ENCODE measurements at places on chromosomes 16 and 17. TPM values are rescaled to one million over a fixed set of nuclear protein-coding genes. Genes with fewer than 3 reads are reported as not detected.

DNA sequence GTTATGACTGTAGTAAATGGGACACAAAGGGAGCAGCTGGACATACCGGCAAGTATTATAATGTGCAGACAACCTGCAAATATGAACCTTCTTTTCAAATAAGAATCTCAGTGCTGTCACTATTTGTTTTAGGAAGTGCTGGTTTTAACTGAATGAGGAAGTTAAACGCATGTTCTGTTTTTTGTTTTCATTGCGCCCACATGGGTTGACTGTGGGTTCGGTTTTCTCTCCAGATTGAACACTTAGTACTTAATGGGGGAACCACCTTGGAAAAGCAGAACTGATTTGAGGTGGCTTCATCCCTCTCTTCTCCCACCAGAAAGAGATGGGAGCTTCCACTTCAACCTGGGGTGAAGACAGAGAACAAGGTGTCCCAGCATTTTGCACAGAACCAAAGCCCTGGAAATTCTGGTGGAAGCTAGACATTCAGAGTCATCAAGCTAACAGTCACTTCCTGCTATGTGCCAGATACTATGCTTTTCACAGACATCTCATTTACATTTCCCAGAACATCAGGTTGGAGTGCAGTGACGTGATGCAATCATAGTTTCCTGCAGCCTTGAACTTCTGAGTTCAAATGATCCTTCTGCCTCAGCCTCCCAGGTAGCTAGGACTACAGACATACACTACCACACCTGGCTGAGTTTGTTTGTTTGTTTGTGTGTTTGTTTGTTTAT is 149.8 kb downstream of the CDH13 start:
- no peaks in the 10 kb centered on the region for H3K27me3 ChIP-seq
- H3K36me3 ChIP-seq, result no peaks in the 10 kb centered on the region
- no peak overlapping the region for H3K27ac ChIP-seq
- H3K4me3 ChIP-seq, result no peak overlapping the region
- H3K4me1 ChIP-seq, result peaks cover 8% of the 10 kb centered on the region

Gene SLC6A2
- total RNA-seq, result not detected

Gene SNRNP25
- total RNA-seq, result 41.8 TPM

DNA sequence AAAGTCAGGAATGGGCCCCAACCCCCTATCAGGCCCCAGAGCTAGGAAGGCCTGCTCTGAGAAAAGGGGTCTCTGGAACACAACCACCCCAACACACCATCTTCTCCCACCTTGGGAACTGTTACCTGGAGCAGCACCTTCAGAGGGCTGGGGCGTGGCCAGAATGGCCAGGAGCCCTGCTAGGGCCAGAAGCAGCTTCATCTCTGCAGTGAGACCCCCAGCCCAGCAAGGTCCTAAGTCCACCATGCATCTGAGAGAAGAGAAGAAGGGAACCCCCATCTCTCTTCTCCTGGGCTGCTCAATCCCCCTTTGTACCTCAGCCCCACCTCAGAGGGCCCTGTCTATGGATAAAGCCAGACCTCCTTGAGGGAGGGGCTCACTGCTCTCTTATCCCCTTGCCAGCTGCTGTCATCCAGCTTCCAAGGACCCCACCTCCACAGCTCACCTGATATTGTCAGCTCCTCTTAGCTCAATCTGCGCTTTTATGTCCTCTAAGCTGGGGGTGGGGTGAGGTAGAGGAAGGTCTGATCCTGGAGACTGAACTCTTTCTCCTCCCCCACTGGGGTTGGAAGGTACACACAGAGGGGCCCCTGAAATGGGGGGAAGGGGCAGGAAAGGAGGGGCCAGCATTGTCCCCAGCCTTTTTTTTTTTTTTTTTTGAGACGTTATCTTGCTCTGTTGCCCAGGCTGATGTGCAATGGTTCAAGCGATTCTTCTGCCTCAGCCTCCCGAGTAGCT is at the start of gene MPO:
TSS of gene MPO (minus strand) at position 456 of the 738 bp plus-strand sequence. CDS start at position 279, 177 bp downstream.
- H3K27me3 ChIP-seq, result peaks cover 10% of the 10 kb centered on the region
- H3K27ac ChIP-seq, result no peak within 1 kb of the TSS
- no peaks in the 10 kb centered on the region for H3K4me1 ChIP-seq
- H3K4me3 ChIP-seq, result no peak within 1 kb of the TSS
- DNase-seq, result no peak

DNA sequence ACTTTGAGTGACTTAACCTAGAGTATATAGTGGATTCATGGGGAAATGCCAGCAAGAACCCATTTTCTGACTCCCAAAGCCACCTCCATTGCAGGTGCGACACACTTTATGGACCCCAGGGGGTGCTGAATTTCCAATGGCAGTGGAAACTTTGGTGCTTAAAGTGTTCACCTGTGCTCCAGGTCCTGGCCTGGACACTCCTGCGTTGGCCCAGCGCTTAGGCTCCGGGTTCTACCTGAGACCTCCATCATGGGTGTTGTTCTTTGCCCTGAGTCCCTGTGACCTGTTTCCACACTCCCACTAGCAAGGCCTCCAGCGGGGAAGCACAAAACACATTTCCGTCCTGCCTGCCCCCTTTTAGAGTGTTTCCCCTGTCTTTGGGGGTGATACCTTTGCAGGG is 3.0 kb downstream of the CCNF start:
- H3K36me3 ChIP-seq, result peaks cover 18% of the 10 kb centered on the region
- no peak overlapping the region for H3K4me3 ChIP-seq

Gene CLDN9
- total RNA-seq, result not detected

- peaks cover 3% of the 10 kb centered on the region for H3K27me3 ChIP-seq
- H3K27ac ChIP-seq, result no peak overlapping the region
- no peak overlapping the region for H3K4me3 ChIP-seq
Observed at GRCh38 chr17:4666296-4666695, 24.8 kb upstream of the ALOX15 start.

Gene SCNN1G
- not detected for total RNA-seq

- no peak overlapping the region for H3K4me3 ChIP-seq
- DNase-seq, result no peak
- H3K36me3 ChIP-seq, result no peaks in the 10 kb centered on the region
- H3K27me3 ChIP-seq, result no peaks in the 10 kb centered on the region
Observed at GRCh38 chr17:45704251-45704650, 79.9 kb upstream of the CRHR1 start.

Gene OR3A3
- total RNA-seq, result not detected

Gene CNTROB
- 47.2 TPM for total RNA-seq

Gene HS3ST3B1
- not detected for total RNA-seq

GRCh38 chr16:66786551-66786950 is 14.8 kb downstream of the TERB1 start:
- no peaks in the 10 kb centered on the region for H3K4me1 ChIP-seq
- no peak for DNase-seq
- H3K36me3 ChIP-seq, result no peaks in the 10 kb centered on the region
- no peak overlapping the region for H3K4me3 ChIP-seq
- H3K27ac ChIP-seq, result no peak overlapping the region
- H3K27me3 ChIP-seq, result no peaks in the 10 kb centered on the region
